Activated naive CD4-positive, alpha-beta T cell treated with Interleukin-2 at 50 U/mL for 16 hours (primary cell): ENCODE measurements at places on chromosomes 16 and 17.

GRCh38 chr16:85306071-85306792, 194.0 kb upstream of the CIBAR2 start:
- DNase-seq: peak; percentile 63

GRCh38 chr16:70768203-70768580, 32.8 kb downstream of the VAC14 start:
- no peak for DNase-seq

DNA sequence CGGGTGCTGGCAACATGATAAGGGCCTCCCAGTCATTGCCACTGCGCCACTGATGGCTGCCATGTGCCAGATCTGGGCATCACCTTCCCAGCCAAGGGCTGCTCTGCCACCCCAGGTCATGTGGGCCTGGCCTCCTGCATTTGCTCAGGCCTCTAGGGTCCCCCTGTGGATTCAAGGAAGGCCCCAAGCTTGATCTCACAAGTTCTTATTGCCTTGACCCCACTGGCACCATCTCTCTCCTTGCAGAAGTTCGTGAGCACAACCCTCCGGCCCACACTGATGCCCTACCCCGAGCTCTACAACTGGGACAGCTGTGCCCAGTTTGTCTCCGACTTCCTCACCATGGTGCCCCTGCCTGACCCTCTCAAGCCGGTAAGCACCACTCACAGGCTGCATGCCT, 5.3 kb downstream of the DRC7 start:
- DNase-seq: no peak

GRCh38 chr16:85090873-85091521, 21.3 kb downstream of the CIBAR2 start:
- DNase-seq: no peak

- no peak for DNase-seq
Observed at GRCh38 chr17:78893684-78894083, 9.3 kb downstream of the CEP295NL start.

DNA sequence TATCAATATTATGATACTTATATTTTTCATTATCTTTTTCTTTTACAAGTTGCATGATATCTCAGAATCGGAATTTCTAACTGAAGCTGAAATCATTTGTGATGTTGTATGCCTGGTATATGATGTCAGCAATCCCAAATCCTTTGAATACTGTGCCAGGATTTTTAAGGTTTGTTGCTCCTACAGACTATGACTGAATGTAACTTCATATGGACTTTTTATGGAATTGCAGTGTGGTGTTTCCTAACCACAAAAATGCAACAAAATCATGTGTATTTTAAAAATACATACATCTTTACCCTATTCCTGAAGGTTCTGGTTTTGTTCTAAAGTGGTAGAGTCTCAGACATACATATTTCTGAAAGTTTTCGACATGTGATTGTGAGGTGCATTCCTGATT, 58.8 kb upstream of the RHBDL3 start:
- no peak for DNase-seq

DNA sequence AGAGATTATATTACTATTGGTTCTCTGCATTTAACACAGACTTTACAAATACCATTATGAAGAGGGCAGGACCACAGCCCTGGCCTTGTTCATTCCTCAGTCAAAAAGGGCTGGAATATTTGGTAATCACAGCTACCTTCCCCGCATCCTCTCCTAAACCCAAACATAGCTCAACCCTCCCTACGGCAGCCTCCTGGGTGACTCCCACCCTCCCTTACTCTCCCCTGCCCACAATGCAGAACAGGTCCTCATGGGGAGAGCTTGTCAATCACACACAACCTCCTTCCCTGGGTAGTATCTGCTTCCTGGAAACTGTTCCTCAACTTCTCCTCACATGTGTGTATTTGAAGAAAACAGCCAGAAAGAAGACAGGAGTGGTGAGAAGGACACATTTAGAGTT, 224.2 kb downstream of the C16orf78 start:
- no peak for DNase-seq

- no peak for DNase-seq
Observed at GRCh38 chr17:2075336-2076086, 20.6 kb downstream of the HIC1 start.

- DNase-seq: no peak
Observed at GRCh38 chr16:17259751-17260270, 210.9 kb downstream of the XYLT1 start.

DNA sequence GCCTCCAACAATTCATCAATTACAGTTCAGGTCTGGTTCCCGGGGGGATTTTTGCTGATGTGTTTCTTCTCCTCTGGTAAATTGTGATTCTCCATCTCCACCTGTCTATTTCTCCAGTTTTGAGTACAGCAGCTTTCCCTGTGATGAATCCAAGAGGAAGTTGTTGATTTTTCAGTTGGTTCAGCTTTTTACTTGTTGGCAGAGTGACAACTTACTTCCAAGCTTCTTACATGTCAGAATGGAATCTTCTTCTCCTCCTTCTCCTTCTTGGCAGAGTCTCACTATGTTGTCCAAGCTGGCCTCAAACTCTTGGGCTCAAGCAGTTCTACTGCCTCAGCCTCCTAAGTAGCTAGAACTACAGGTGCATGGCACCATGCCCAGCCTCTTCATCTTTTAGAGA, 33.4 kb upstream of the TMEM92 start:
- DNase-seq: no peak

DNA sequence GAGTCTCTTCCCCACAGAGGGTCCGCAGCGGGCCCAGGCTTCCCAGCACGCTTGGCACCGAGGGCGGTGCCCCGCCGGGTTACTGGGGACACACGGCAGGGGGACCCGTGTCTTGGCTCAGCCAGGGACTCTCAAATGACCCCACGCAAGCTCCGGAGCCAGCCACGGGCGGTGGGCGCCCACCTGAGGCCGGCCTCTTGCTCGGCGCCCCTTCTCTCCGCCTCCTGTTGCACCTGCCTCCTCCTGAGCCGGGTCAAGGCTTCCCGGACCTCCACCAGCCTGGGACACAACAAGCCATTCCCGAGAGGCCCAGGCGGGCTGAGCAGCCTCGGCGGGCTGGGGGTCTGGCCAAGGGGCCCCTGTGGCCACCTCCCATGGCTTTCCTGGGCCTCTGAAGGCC, 1.7 kb downstream of the CCDC154 start:
- no peak for DNase-seq

DNA sequence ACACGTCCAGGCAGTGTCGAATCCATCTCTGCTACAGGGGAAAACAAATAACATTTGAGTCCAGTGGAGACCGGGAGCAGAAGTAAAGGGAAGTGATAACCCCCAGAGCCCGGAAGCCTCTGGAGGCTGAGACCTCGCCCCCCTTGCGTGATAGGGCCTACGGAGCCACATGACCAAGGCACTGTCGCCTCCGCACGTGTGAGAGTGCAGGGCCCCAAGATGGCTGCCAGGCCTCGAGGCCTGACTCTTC, 7.2 kb upstream of the CD68 start:
- DNase-seq: no peak

DNA sequence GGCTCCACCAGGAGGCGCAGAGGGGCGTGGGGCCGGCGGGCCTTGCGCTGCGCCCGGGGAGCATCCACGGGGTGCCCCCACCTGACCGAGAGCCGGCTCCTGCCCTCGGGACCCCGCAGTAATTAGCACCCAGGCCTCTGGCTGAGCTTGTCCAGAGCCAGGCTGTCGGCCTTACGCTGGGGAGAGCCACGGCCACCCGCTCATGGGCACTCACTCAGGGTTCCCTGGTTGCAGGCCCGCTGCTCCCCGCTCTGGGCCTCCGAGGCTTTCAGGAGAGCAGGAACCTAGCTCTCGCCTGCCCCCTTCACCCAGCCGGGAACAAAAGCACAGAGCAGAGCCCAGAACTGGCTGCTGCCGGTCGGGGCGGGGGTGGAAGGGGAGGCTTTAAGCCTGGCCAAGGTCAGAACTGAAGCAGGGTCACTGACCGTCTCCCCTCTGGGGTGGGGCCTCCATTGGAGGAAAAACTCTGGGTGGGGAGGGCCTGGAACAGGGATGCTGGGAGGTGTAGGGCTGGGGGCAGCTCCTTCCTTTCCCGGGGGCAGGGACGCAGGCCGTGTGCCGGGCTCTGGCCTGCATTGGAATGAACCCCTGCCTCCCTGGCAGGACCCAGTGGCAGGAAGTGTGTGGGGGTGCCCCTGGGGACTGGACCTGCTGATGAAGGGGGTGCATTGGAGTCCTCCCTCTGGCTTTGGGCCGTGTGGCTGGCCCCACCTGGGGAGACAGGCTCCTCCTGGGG, 12.3 kb downstream of the GLIS2 start:
- DNase-seq: peak; percentile 59

DNA sequence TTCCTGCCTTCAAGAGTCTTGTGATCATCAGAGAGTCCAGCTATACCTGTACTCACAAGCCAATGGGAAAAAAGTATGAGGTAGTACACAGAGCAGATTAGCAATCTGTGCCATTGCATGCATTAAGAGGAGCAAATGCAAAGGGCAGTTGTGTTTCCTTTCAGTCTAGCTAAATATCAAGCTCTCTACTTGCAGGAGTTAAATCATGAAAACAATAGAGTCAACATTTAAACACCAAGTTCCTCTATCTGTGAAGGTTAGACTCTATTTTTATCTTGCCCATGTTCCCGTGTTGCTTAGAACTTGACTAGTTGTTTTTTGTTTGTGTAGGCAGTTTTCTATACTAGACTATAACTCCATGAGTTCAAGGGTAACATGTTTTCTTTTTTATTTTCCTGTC, 4.7 kb upstream of the FAM20A start:
- no peak for DNase-seq

DNA sequence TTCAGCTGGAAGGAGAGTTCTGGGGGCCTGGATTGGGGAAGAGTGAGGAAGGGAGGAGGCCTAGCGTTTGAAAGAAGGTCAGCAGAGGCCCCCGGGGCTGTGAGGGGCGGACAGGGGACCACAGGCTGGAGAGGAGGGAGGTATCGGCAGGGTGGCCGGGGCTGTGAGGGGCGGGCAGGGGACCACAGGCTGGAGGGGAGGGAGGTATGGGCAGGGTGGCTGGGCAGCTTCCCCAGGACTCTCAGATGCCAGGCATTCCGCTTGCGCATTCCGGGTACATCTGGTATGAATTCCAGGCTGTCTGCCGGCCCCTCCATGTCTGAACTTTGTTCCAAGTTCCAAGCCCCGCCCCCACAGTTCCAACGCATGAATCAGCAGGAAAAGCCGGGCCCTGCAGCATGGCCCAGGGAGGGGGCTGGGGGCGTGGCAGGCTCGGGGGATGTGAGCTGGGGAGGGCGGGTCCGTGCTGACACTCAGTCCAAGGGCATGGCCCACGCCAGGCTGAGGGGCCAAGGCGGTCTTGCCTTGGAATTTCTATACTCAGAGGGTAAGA, 4.3 kb upstream of the TLCD2 start:
- DNase-seq: no peak

- no peak for DNase-seq
Observed at GRCh38 chr17:29621751-29622194, 939 bp downstream of the CORO6 start.

DNA sequence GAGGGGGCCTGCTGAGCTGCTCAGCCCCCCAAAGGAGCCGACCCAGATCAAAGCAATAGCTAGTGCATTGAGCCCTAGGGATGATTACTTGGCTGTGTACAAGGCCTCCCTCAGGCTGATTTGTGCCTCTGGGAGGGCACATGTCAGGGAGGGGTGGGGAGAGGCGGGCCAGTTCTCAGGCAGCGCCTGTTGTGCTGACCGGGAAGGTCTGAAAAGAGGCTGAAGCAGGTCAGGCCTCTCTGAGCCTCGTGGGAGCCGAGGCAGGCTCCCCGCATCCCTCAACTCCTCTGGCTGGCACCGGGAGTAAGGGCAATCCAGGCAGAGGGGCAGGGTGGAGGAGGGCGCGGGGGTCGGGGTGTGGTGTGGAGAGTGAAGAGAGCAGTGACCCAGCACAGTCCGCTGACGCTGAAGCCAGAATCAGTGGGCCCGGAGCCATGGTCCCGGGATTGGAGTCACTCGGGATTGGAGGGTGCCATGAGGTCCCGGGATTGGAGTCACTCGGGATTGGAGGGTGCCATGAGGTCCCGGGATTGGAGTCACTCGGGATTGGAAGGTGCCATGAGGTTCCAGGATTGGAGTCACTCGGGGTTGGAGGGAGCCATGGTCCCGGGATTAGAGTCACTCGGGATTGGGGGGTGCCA, 3.0 kb downstream of the DCXR start:
- no peak for DNase-seq

DNA sequence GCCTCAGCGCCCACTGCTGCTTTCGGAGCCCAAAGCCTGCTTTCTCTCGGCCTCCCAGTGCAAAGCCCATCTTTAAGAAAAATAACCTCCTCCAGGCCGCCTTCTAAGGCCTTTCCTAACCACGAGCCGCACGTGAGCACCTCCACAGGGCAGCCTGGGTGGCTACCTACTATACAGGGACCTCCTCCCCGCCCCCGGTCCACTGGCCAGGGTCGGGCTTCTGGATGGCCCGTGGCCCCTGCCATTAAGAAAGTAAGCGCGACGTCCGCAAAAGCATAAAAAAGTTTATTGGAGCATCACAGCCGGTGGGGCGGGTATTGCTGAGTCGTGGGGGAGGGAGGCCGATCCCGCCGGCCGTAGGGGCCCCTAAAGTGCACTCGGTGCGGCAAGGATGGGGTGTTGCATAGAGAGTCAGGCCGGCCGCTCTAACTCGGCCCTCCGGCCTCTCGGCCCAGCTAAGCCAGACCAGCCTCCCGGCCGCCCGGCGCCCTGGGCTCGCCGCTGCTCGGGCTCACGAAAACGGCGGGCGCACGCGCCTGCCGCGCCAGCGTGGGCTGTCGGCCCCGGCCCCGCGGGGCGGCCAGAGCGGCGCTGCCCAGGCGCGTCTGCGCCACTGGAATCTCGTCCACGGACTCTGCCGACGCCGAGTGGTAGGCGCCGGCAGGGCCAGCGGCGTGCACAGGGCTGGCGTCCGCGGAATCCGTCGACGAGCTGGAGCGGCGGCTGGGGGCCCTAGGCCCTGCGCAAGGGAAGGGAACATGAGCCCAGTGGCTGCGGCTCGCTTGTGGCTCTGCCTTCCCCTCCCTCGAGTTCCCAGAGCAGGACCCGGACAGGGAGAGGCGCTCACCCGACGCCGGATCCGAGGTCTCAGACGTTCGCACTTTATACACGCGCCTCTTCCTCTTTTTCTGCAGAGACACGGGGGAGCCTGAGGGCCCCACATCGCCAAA, 1.1 kb upstream of the TPPP3 start:
- no peak for DNase-seq

GRCh38 chr16:1812732-1813163, 13.9 kb downstream of the HAGH start:
- DNase-seq: peak; percentile 43

DNA sequence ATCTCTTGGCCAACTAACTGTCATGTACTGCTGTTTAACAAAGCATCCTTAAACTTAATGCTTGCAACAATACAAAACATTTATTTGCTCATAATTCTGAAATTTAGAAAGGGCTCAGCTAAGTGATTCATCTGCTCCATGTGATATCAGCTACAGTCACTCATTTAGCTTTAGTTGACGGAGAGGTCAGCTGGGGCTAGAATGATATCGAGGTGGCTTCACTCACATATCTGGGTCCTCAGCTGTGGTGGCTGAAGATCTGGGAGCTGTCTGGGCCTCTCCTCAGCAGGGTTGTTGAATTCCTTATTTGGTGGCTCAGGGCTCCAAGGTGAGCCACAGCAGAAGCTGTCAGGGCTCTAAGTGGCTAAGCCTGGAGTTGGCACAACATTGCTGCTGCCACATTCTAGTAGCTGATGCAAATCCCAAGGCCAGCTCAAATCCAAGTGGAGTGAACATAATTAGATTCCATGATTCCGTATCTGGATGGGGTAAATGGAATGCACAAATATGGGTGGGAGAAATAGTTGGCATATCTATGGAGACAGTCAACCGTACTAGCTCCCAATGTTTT, 62.8 kb downstream of the HS3ST3A1 start:
- no peak for DNase-seq

GRCh38 chr17:7632492-7632894, 2.6 kb downstream of the SHBG start:
- no peak for DNase-seq

GRCh38 chr17:61088556-61088955, 311.1 kb upstream of the TBX2 start:
- no peak for DNase-seq
